ENCODE measurements at places on chromosomes 16 and 17.

- no peak for DNase-seq
Measured at GRCh38 chr17:65243838-65244625, 106.9 kb downstream of the RGS9 start.

- peak; percentile 48 for DNase-seq
Measured at GRCh38 chr17:2043785-2044184, 2.0 kb downstream of the OVCA2 start.

GRCh38 chr17:80904036-80904753 is 87.4 kb upstream of the CHMP6 start:
- no peak for DNase-seq

GRCh38 chr17:71292006-71292405 is 828.8 kb upstream of the SOX9 start:
- no peak for DNase-seq

DNA sequence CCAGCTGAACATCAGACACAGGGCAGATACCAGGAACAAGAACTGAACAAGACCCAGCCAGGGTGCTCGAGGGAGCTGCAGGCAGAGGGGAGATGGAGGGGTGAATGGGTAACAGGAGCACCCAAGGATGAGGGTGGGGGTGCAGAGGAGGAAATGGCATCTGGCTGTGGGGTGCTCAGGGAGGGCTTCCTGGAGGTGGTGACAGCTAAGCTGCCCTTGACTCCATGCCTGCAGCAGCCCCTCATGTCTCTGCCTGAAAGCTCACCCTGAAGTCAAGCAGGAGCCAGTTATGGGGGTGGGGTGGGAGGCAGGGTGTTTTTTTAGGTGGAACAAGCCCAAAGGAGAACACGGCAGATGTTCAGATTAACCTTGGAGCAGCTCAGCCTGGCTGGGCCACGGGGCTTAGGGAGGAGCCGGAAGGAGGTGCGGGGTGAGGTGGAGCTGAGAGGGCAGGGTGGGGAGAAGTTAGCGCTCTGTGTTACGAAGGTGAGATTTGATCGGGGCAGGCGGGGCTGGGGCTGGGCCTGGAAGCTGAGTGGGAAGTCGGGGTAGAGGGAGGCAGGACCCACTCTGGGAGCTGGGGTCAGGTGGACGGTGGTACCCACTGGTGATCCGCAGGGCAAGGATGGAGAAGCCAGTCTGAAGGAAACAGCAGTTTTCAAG is 143.0 kb downstream of the ENGASE start:
- no peak for DNase-seq

DNA sequence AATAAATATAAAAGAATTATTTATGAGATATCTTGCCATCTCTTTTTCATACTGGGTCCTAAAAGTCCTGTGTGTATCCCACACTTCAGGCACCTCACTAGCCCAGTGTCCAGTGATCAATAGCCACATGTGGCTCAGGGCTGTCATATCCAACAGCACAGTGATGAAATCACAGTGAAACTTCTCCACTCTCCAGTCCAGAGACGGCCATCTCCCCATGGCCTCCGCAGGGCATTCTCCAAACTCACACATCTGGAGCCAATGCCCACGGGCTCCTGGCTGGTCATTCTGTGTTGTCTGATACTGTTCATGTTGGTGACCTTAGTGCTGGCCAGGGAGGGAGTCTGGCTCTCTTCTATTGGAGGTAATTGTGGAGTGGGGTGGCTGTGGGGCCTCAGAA is 125.2 kb upstream of the SDK2 start:
- no peak for DNase-seq

GRCh38 chr17:18198530-18198929 is 14.9 kb downstream of the ALKBH5 start:
- no peak for DNase-seq

DNA sequence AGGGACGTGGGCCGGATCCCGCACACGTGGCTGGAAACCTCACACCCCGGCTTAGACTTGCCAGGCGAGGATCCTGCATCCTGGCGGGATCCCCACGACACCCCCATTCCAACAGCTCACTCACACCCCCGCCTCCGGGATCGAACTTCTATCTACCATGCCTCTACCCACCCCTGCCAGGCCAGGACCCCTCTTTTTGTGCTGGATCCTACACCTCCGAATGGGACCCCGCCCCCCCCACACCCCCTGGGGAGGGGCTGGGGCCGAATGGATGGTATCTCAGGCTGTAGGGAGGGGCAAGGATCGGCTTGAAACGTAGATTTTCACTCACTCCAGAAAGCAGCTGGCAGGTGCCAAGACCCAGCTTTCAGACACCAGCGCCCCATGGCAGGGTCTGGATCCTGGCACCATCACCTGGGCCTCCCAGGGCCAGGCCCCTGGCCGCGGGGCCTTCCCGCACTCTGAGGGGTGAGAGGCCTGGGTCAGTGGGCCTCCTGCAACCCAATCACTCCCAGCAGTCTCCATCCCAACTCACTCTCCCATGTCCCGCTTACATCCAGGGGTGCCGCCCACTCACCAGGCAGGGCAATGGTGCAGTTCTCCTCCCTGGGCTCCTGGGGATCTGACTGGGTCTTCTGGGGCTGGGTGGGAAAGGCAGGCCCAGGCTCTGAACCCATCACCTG is 6.7 kb downstream of the PRSS36 start:
- no peak for DNase-seq

DNA sequence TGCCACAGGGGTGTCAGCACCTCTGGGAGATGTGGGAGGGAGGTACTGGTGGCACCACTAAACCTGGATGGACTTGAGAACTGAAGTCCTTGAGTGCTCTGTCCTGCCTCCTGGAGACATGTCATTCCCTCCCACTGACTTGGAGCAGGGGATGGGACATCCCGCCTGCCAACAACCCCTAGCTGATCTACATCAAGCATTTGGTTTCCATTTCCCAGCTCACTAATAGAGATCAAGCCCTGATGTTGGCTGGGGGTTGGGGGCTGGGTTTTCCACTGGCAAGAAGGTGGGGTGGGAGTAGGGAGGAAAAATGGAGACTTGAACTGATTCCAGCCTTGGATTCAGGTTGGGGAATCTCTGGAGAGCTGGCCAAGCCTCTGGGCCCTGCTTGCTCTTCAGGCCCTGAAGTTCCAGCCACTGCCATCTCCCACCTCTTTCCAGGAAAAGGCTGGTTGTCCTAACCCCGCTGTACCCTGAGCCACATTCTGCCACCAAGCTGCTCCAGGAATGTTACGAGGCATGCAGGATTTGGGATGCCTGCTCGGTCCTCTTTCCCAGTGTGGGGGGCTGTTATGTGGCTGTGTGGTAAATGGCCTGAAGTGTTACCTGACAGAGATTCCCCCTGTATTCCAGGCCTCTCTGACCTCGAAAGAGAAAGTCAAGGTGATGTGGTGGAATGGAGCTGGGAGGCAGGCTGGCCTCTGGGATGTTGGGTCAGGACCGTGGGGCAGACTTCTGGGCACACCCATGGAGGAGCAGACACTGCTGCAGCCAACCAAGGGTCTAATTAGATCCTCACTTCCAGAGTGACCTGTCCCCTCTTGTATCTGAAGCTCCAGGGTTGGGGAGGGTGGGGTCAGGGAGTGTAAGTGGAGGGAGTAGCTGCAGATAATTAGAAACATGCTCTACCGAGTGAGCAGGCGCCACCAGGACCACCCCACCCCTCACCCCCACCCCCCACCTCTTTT is 16.7 kb downstream of the IGFBP4 start:
- DNase-seq: no peak

DNA sequence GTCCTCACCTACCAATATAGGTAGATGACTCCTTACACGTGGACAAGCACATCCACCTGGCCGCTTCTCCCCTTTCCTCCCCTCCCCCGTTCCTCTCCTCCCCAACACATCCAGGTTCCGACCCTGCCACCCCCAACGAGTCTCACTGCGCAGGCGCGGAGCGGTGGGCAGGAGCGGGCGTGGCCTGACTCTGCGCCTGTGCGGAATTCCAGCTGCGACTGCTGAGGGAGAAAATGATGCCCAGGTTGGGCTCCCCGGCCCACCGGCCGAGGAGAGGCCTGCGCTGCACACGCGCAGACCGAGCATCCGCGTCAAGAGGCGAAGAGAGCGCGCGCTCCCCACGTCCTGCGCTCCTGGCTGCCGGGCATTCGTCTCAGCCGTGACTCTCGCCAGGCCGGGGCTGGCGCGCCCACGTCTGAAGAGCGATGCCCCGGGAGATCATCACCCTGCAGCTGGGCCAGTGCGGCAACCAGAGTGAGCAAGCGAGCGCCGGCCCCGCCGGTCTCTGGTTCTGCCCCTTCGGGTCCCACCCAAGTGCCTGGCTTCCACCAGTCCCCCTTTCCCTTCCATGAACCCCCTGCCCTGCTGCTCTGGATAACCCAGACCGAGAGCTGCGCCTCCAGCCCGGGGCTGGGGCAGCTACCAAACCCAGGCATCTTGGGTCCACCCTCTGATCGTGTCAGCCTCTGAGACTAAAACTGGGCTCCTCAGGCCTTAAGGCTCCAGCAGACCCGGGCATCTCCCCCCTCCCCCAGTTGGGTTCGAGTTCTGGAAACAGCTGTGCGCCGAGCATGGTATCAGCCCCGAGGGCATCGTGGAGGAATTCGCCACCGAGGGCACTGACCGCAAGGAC is at the start of gene TUBG2:
TSS of gene TUBG2 (plus strand) at position 206 of the 853 bp plus-strand sequence. CDS start at position 426, 220 bp downstream.
- peak; percentile 72 for DNase-seq

DNA sequence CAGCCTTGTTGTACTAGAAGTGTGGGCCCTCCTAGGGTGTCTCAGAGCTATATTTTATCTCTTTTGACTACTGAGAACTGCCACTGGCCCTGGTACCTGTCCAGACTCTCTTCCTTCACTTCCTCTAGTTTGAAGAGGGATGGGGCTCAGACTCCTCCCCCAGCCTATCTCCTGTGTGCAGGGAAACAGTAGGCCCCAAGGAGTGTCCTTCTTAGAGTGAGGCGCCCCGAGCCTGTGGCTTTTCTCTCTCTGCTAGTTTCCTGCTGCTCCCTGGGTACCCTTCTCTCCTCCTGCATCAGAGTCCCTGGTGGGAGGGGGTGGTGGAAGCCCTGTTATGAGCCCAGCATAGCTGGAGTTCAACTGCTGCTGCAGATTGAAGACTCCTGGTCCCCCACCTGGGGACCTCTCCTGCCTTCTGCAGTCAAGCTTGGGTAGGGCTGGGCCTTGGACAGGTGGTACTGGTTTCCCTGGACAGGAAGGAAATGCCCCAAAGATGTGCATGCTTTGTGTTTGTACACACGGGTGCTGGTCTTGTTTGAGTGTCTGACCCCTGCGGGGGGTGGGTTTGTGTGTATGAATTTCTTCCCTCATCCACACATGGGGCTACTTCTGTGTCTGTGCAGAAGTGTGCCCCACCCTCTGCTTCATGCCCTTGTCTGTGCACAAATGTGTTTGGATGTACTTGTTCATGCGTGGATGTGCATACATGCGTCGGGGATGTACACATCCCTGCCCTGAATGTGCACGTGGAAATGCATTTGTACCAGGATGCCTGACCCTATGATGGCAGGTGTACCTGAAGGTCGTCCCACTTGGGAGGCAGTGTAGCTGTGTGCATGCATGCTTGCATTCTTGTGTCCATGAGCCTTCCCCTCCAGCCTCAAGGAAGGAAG is 6.9 kb downstream of the RARA start:
- no peak for DNase-seq

DNA sequence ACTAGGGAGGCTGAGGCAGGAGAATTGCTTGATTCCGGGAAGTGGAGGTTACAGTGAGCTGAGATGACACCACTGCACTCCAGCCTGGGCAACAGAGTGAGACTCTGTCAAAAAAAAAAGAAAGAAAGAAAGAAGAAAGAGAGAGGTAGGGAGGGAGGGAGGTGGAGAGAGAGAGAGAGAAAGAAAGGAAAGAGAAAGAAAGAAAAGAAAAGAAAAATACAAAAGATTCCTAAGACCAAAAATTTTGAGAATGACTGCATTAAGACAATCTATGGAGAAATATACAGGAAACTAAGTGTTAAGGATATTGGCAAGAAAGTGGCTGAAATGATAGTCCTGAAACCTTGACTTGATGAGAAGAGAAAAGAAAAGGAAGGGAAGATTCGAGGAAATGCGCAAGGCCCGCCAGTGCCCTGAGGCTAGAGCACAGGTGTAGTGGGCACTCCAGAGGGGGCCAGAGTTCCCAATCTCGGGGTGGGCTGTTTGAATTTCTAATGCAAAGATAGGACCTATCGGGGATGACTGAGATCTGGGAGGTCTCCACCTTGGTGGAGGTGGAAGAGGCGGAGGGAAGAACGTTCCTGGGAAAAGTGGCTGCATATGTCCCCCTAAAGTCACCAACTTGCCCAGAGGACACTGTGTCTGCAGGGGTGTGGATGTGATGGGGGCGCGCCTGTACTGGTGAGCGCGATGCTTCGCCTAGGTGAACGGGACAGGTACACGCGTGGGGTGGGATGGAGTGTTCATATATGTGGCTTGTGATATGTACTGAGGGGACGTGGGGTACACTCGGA is 654 bp upstream of the SCNN1B start:
- DNase-seq: no peak

- DNase-seq: no peak
Measured at GRCh38 chr16:66741950-66742808, 9.2 kb downstream of the DYNC1LI2 start.

Data from amniotic stem cell (primary cell).